Common myeloid progenitor, CD34-positive (primary cell): ENCODE measurements at places on chromosomes 5 and 9.

- DNase-seq = no peak
Observed at GRCh38 chr5:142325725-142326479, 1.1 kb upstream of the SPRY4 start.

DNA sequence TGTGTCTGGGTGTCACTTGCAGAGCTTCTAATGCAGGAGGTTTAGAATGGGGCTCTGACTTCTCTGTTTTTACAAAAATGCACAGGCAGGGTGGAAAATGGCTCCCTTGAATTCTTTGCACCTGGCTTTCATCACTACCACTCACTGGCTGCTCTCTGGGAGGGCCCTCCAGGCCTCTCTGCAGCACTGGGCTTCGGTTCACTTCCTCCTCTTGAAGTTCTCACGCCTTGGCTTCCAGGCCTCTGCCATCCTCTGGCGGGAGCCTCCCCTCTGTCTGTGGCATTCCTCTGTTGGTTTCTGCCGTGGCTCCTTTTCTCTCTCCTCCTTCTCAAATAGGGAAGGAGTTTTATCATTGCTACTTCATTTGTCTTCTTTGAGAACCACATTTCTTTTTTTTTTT lies 2.8 kb upstream of the PRLR start:
- DNase-seq = no peak

DNA sequence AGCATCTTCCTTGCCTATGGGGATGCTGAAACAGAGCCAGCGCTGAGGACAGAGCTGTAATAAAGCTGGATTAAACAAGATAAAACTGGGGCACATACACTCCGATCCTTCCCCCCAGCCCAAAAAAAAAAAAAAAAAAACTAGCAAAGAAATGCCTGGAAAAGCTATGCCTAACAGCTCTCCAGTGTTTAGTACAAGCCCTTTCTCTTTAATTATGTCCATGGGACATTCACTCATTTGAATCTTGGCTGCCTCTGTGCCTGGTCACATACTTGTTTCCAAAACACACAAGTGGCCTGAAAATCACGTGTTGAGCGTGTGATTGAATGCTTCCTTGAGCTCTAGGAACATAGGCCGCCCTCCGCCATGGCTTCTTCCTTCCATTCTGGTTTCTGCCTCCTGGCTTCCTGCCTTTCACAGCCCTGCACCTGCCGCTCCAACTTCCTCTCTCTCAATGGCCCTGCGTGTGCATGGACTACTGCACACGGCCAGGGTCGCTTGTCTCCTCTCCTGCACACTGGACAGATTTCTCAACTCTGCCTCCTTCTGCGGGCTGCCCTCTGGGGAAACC lies 111.0 kb upstream of the RETREG1 start:
- DNase-seq = peak; percentile 15

DNA sequence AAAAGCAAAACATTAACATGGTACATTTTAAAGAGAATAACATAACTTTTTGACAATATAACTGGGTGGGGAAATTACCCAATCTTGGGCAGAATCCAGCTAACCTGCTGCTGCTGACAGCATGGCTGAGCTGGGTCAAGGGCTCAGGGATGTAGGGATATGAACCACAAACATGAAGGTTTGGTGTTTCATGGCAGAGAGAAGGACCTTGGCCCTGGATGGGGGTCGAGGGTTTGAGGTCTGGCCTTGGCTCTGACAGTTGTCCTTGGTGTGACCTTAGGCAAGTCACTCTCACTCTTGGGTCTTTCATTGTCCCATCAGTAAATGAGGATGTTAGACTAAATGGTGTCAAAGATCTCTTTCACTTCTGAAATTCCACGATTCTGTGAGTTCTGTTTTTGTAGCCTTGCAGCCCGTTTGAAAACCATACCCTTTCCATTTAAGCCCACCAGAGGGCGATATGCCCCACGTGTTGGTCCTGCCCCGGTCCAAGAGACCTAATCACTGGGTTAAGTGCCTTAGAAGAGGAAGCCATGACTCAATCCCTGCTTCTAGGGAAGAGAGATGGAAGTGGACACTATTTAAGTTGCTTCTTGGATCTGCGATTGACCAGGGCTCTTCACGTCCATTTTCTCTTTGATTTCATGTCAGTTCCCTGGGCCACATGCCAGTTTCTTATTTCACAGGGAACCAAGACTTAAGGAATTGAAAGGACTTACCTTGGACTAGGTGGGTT lies 56.8 kb upstream of the TEX48 start:
- DNase-seq = peak; percentile 93

DNA sequence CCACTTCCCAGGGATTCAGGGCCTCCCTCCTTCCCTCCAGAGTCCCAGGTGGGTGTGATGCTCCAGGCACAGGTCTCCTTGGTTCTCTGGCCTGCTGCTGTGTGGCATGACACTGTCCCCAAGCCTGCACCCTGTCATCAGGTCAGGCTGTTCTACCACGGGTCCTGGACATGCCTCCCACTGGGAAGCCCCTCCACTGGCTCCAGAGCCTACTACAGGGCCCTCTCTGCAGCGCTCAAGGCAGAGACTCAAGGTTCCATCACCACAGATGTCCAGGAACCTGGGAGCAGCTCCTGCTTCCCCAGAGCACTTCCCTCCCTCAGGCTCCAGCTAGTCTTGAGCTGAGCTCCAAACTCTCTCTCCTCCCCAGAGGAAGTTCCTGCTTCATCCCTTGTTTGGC lies 237.3 kb downstream of the PBX3 start:
- DNase-seq = no peak

DNA sequence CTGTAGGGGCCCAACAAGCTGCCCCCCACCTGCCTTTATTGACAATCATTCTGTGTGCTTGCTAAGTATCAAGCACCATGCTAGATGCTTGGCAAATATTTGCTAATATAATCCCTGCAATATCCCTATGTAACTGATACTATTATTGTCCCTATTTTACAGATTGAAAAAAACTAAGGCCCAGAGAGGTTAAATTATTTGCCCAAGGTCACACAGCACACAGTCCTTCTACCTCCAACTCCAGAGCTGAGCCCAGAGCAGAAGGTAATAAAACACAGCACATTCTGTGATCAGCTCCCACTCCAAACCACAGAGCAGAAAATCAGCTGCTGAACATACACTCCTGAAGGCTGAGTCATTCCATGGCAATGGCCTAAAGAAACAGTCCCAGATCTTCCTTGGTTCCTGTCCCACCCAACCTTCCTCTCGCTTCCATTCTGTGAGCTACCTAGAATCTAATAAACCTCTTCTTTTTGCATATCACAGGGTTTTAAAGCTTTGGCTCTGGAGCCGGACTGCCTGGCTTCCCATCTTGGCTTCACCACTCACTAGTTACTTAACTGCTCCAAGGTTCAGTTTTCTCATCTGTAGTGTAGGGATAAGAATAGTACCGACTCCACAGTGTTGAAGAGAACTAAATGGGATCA lies 66.7 kb upstream of the ADRA1B start:
- DNase-seq = no peak

- no peak for DNase-seq
Observed at GRCh38 chr5:69450116-69450515, 35.2 kb downstream of the MARVELD2 start.
